GM12864 (cell line): ENCODE measurements at places on chromosomes 3 and 15.
A peak's percentile ranks its signal among the peaks of the same experiment; 100 is the strongest.

DNA sequence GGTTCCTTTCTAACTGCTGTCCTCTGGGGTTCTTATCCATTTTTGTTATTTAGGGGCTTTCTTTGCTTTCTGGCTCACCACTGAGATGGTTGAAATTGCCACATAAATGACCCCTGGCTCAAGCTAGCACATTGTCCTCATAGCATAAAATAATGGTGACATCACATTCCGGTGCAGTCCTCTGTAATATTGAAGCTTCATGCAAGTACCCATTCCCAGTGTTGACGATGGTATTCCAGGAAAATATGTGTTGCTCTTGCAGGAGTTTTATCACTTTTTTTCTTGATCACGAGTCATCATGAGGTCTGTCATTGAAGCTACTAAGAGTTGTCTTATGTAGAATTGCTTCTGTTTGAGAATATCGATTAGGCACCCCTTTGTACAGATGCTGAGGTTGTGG lies 56.1 kb downstream of the CRTC3 start:
- no peak for DNase-seq

GRCh38 chr15:57323806-57324589 lies 52.3 kb upstream of the CGNL1 start:
- no peak for DNase-seq

- DNase-seq: no peak
Measured at GRCh38 chr3:178749471-178749870, 213.2 kb downstream of the KCNMB2 start.

- DNase-seq: no peak
Measured at GRCh38 chr3:85476891-85477495, 518.2 kb downstream of the CADM2 start.

- DNase-seq: no peak
Measured at GRCh38 chr3:176867681-176868663, 329.3 kb downstream of the TBL1XR1 start.

DNA sequence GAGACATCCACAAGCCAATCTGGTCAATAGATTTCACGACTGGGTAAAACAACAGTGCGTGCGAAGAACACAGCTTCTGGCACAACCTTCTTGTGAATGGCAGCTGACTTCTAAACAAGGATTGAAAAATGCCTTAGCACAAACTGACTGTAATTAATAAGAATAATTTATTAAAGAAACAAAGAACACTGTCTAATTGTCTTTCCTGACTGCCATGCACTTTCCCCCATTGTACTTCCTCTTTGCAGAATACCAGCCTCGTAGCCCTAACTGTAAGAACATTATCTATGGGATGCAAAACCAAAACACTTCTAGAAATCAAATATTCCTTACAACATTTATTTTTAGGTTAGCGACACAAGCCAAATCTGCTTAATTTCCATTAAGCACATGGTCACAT lies 6.5 kb downstream of the FOXP1 start:
- no peak for DNase-seq

DNA sequence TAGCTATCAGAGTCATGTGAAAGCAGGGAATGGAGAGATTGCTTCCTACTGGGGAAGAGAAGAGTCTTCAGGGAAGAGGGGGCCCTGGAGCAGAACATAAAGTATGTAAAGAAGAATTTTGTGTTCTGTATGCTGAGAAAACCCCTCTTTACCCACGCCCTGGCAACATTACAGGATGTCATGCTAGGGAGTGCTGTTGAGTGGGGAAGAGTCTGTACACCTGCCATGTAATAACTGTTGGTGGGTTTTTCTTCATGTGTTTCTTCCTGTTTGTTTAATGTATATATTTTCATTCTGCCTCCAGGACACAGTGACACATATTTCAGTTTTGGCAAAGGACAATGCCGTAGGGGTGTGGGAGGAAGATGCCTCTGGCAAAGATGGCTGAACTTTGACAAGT lies 122.8 kb upstream of the LPP start:
- DNase-seq: no peak

DNA sequence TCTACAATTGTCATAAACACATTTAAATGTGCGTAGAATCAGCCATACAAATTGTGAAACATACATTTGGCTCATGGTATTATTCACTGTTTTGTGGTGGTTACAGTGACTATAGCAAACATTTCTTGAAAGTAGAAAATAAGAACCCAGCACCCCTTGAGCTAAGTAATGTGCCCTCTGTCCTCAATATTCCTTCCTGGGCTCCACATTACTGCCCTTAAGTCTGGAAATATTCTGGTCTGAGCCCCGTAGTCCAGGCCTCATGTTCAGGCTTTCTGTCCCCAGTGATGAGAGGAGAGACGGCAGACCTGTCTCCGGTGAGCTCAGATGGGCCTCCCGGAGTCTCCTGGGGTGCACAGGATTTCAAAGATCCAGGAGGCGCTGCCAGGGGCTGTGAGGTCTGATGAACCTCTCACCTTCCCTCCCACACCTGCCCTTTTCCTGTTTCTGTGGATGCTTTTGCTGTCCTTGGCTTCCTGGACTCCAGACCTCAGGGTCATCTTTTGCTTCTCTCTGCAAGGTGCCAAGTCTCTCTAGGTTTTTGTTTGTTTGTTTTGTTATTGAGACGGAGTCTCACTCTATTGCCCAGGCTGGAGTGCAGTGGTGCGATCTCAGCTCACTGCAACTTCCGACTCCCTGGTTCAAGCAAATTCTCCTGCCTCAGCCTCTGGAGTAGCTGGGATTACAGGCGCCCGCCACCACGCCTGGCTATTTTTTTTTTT lies 8.8 kb upstream of the MUC20 start:
- DNase-seq: no peak

DNA sequence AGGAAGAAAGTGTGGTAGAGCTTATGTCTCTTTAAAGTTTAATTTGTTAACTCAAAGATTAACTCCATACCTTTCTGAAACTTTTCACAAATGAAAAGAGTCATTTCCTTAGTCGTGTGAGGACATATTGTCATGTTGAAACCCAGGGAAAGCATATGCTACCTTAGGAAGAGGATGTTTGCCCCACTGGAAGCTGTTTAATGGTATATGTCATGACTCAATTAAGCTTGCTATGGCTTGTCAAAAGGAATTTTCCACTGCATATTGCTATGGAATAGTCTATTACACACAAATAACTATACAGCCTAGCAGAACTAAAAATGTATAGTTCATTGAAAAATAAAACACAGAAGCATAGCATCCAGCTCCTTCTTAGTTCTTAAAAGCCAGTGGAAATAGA lies 69.9 kb downstream of the NSUN3 start:
- no peak for DNase-seq

GRCh38 chr3:184765730-184766074 lies 46.3 kb upstream of the VPS8 start:
- peak; percentile 31 for DNase-seq

DNA sequence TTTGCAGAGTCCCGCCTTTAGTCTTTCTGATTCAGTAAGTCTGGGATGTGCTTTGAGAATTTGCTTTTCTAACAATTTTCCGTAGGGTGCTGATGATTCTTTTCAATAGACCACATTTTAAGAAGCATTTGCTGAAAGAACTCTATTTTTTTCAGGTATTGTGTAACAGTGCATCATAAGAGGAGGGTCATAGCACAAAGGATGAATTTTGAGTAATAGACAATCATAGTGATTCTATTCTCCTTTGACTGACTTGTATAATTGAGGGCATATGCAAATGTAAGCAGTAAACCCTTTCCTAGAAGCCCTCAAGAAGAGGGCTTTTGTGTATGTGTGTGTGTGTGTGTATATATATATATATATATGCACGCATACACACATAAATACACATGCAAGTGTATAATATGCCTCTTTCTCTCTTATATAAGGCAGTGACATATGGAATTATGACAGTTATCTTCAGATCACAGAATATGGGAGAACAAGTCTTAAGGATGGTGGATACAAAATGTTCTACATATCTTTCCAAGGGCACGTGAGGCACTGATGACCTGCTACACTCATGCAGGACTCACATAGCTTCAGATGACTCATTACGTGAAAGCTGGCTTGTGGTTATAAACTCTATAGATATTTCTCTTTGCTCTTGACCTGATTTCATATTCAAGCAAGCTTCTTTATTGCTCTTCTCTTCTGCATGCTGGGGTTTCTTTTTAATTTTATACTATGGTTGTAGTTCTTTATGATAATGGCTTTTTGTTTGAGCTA lies 6.5 kb upstream of the PLSCR1 start:
- no peak for DNase-seq

DNA sequence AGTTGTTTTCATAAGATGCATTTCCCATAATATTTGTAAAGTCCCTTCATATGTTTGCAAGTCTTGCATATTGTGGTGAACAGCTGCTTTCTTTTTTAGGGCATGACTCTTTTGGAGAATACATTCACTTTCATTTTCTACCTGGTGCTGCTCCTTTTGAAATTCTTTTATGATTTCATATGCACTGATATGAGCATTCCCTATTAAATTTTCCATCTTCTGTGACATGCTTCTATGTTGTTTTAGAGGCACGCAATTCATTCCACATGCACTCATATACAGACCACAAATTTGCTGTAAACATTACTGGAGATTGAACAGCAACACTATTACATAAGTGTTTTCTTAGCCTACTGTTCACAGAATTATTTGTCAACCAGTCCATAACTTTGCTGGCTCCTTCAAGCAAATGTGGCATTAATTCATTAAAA lies 92.8 kb upstream of the TNFSF10 start:
- DNase-seq: no peak

DNA sequence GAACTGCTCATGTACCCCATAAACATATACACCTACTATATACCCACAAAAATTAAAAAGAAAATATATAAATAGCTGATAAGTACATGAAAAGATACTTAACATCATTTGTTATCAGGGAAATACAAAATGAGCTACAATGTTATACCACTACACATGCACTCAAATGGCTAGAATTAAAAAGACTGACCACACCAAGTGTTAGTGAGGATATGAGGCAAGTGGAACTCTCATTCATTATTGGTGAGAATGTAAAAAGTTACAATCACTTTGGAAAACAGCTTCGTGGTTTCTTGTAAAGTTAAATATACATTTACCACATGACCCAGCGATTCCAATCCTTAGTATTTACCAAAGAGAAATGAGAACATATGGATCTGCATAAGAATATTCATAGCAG lies 26.5 kb downstream of the EOMES start:
- DNase-seq: no peak
